Stimulated activated CD4-positive, alpha-beta T cell treated with anti-CD3 and anti-CD28 coated beads, Interleukin-1b, Interleukin-23, amount 100 ng/mL, for 4 hours (primary cell): ENCODE measurements at places on chromosomes 4 and X.

GRCh38 chr4:40484346-40485090, 145.1 kb downstream of the RBM47 start:
- DNase-seq = no peak

DNA sequence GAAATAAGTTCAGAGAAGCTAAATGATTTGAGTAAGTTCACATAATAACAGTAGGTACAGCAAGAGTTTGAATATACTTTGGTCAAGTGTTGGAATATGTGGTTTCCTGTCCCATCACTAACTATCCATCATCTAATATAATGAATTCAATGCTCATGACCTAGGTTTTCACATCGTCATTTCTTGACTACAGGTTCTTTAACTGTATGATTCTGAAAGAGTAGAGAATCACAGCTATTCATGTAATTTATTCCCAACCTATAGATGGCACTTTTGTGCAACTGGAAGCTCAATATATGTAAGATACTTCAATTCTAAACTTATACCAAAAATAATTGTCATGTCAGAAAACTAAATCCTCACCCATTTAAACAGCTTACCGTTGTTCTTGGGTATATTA, 53.1 kb downstream of the TIGD2 start:
- no peak for DNase-seq

DNA sequence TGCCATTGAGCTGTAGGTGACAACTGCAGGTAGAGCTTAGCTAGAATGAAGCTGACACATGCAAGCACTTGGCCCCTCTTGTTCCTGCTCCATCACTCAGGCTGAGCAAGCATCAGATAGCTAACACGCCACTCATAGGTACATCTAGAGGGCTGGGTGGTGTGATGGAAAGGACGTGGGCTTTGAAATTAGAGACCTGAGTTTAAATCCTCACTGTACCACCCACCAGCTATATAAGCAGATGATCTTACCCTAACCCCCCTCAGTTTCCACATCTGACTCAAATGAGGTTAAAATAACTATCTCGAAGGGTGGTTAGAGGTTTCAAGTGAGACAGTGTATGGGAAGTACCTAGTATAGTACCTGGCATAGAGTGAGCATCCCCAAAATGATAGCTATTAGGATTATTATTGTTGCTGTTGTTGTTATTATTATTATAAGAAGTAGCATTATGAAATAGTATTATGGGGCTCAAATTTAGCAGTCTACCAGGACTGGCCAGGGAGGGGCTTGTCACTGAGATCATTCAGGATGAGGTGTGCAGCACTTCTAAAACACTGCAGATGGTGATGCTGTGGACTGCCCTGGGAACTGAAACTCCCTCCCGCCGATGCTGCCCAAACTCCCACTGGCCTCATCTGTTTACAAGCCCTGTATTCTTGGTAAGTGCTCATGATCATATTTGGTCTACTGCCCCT, 59.0 kb downstream of the REELD1 start:
- no peak for DNase-seq

- DNase-seq = no peak
These were observed 7.2 kb upstream of the IRF2 start for GRCh38 chr4:184481544-184481943.

- DNase-seq = no peak
These were observed 2.2 kb downstream of the SORCS2 start for GRCh38 chr4:7194251-7195140.

DNA sequence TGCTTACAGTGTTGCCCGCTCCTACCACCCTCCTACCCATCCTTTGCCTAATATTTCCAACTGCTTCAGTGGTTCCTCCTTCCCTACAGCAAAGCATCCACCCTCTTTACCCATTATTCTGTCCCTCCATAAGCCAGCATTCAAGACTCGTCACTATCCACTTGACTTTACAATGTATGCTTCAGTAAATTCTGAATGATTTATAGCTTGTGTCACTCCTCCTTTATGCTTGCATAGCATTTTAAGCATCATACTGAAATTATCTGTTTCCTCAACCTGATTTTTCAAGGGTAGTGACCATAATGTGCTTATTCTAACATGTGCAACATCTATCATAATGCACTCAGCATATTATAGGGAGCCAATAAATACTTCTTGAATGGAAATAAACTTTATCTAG, 365.5 kb downstream of the RAB28 start:
- no peak for DNase-seq

- no peak for DNase-seq
These were observed 63.5 kb upstream of the ARHGAP36 start for GRCh38 chrX:130994671-130995070.

DNA sequence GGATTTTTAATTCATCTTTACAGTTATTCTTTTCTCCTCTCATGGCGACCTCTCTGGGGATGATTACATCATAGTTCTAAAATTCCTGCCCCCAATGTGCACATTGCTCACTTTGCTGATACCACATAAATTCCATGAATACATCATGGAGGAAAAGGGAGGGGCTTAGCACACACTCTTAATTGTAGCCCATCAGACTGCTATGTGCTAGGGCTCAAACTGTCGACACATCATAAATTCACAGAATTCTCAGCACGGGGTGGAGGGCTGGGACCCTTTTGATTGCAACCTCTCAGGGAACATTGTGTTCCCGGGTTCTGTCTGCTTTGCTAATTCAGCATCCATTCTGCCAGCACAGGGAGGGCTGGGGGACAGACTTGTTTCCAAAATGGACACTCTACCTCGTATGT, 592.9 kb downstream of the BCOR start:
- no peak for DNase-seq

DNA sequence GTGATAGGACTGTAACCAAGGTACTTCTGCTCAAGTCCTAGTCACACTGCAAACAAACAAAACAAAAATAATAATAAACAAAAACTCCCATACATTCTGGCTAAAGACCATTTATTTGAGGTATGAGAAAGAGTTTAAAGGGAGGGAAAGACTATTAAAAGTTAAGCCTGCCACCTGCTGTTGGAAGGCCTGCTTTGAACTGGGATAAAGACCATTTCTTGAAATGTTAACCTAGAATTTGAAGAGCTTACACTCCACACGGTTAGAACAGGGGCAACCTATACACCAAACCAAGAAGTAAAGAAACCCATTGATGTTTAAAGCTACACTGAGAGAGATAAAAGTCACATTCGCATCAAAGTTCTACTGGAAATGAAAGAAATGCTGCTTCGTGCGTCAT, 548.7 kb upstream of the DIPK2B start:
- DNase-seq = no peak

- DNase-seq = no peak
These were observed 49.7 kb upstream of the PABPC4L start for GRCh38 chr4:134251322-134251721.

GRCh38 chrX:11558972-11559371, 106.7 kb downstream of the ARHGAP6 start:
- DNase-seq = peak; percentile 18

DNA sequence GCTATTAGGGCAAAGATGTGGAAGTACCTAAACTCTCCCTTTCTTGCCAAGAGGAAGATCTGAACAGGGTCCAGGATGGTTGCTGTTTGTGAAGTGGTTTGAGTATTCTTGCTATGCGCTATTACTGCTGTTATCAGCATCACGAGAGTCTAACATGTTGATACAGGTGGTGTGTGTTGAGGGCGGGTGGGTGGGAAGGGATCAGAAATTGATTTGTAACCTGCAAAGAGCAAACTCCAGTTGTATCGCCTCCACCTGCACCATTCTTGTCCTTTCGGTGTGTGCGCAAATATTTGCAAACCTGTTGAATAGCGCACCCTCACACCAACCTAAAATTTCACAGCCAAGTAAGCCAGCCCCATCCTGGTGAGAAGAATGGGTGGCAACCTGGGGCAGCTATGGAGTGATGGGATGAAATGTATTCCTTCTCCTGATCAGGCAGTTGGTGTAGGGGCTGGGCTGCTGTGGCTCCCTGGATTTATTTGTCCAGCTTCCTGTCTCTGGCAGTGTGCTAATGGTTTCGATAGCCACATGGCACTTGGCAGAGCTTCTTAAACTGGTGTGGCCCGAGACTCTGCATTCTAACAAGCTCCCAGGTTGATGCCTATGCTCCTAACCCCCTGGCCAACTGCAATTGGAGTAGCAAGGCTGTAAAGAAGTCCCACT, 102.6 kb upstream of the SCML1 start:
- no peak for DNase-seq
